ENCODE measurements at places on chromosomes 7 and 10. TPM values are rescaled to one million over a fixed set of nuclear protein-coding genes. Genes with fewer than 3 reads are reported as not detected.

Gene MSS51
- polyA plus RNA-seq, result 7.3 TPM

Gene CALN1
- 0.01 TPM for polyA plus RNA-seq

Gene AGAP9
- 2.3 TPM for polyA plus RNA-seq

Gene ANXA8
- 0.08 TPM for polyA plus RNA-seq

Gene STAG3
- polyA plus RNA-seq, result 0.86 TPM

Gene H2BK1
- not detected for polyA plus RNA-seq

Gene AFAP1L2
- 0.75 TPM for polyA plus RNA-seq

Gene SLIT1
- polyA plus RNA-seq, result 0.09 TPM

Gene GSTO2
- 0.23 TPM for polyA plus RNA-seq

Gene IDI1
- 42.8 TPM for polyA plus RNA-seq

Gene NKX2-3
- not detected for polyA plus RNA-seq

Gene ADCY1
- 1.6 TPM for polyA plus RNA-seq

Gene PLAU
- 3.8 TPM for polyA plus RNA-seq

Gene LEP
- 0.12 TPM for polyA plus RNA-seq

Gene NUTM2E
- polyA plus RNA-seq, result 0.12 TPM

Gene MMD2
- 0.01 TPM for polyA plus RNA-seq

Gene CFAP46
- 3.9 TPM for polyA plus RNA-seq

Gene RBP3
- polyA plus RNA-seq, result not detected

Measured in psoas muscle (tissue), 8 donors.